ENCODE measurements at places on chromosomes 6 and 20. TPM values are rescaled to one million over a fixed set of nuclear protein-coding genes. Genes with fewer than 3 reads are reported as not detected.

- H3K27me3 ChIP-seq = no peaks in the 10 kb centered on the region
- DNase-seq = no peak
- no peak overlapping the region for H3K27ac ChIP-seq
- H3K4me3 ChIP-seq = no peak overlapping the region
Measured at GRCh38 chr20:17752459-17752858, 52.7 kb downstream of the BANF2 start.

GRCh38 chr6:150176152-150176551 is 33.3 kb downstream of the PPP1R14C start:
- H3K27ac ChIP-seq = no peak overlapping the region
- DNase-seq = no peak
- H3K4me3 ChIP-seq = no peak overlapping the region
- H3K4me1 ChIP-seq = peaks cover 3% of the 10 kb centered on the region
- H3K27me3 ChIP-seq = no peaks in the 10 kb centered on the region

DNA sequence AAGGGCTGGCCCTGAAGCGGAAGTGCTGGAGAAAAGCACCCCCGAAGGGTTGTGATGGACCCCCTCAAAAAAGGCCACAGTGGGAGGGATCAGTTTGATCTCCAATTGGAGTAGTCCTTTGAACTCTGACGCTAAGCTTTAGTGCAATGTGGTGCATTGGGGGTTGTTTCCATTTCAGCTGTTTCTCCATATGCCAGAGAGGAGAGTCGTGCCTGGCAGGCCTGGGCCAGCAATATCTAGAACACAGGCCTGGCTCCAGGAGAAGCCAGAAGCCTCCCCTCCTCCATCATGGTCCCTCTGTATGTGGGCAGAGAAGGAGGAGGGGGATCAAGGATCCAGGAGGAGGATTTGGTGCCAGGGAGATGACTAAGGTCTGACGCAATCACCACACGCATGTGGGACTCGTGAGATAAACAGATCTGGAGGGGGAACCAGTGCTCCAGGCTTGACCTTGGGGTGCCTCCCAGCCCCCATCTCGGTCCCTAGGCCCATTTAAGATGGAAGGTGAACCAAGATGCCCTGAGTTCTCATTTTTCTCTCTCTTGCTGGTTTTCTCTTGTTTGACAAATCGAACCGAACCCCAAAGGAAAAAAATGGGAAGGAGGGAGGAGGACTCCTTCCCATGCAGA is 517.4 kb upstream of the JARID2 start:
- H3K27me3 ChIP-seq = no peaks in the 10 kb centered on the region
- H3K27ac ChIP-seq = peak overlapping the region; percentile 83
- H3K4me1 ChIP-seq = peaks cover 35% of the 10 kb centered on the region
- no peak overlapping the region for H3K4me3 ChIP-seq
- DNase-seq = no peak
- no peaks in the 10 kb centered on the region for H3K36me3 ChIP-seq

DNA sequence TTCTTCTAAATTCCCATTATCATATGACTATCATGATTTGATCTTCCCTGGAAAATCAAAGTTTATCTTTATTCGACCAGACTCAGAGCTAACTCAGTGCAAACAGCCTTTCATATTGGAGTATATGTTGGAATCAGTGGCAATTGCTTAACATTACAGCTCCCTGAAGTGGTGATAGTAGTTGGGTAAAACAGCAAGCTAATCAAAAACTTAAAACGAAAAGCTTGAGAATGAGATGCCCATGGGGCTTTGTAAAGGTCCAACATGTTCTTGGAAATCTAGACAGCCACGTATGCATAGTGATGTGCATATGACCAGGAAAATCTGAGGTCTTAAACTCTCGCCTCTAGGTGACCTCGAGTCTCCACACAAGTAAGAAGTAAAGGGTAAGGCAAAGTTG is 437.6 kb downstream of the KIF16B start:
- DNase-seq = no peak
- no peak overlapping the region for H3K27ac ChIP-seq

GRCh38 chr6:56927538-56928453 is 27.1 kb upstream of the BEND6 start:
- no peak overlapping the region for H3K4me3 ChIP-seq
- no peaks in the 10 kb centered on the region for H3K4me1 ChIP-seq
- DNase-seq = no peak
- no peaks in the 10 kb centered on the region for H3K36me3 ChIP-seq

DNA sequence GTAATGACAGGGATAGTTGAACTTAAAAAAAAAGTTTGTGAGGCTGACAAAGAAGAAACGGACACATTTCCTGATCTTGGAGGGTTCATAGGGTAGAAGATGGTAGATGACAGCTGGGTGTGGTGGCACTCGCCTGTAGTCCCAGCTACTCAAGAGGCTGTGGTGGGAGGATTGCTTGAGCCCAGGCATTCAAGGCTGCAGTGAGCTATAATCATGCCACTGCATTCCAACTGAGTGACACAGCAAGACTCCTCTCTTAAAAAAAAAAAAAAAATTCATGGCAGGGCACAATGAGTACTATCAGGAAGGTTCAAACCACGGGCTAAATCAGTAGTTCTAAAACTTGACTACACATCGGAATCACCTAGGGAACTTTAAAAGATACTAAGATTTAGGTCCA is 2.0 kb upstream of the MICA start:
- peak overlapping the region; percentile 80 for H3K4me3 ChIP-seq
- H3K4me1 ChIP-seq = peaks cover 56% of the 10 kb centered on the region
- no peaks in the 10 kb centered on the region for H3K36me3 ChIP-seq
- H3K27ac ChIP-seq = peak overlapping the region; percentile 81
- DNase-seq = no peak

DNA sequence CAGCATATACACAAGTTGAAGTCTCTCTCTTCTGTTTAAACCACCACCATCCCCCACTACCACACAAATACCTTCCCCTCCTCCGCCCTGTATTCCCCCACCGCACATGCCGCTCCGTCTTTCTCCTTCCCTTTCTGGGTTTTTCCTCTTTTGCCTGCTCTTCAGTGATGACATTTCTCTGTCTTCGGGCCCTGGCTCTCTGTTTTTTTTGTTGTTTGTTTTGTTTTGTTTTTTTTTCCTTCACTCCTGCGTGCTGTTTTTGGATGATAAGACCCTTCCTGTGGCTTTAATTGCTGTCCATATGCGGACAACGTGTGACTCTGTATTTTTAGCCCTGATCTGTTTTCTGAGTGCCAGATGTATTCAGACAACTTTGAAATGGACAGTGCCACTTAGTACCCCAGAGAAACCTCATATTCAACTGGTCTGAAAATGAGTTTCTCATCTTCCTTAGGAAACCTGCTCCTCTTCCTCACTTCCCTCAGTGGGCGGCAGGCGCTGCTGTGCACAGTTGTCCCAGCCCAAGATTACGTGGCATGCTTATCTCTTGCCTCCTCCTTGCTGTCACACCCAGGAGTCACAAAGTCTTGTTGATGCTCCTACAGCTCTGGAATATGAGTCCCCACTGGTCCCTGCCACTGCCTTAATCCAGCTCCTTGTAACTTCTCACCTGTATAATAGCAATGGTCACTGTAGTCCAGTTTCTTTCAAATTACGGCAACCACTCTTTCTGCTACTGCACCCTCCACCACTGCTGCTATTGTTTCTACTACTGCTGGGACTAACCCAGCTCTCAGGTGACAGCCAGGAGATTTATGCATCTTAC is 8.2 kb downstream of the PPP1R14C start:
- H3K4me1 ChIP-seq = peaks cover 3% of the 10 kb centered on the region
- no peaks in the 10 kb centered on the region for H3K36me3 ChIP-seq
- H3K4me3 ChIP-seq = no peak overlapping the region
- peaks cover 12% of the 10 kb centered on the region for H3K27me3 ChIP-seq

DNA sequence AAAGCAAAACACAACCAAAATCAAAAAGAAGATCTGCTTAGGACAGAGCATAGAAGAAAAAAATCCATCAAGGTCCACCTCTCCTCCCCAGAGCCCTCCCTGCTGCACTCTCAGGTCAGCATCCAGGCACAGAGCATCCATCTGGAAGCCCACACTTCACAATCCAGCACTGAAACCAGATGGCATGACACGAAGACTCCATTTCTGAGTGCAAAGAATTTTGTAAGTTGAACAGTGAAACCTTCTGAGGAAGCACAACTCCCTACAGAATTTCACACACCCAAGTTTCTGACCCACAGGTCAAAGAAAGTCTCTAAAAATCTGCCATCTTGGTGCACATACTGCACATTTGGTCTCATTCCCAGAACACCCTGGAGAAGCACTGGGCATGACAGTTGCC is 128.8 kb upstream of the STXBP5 start:
- no peak overlapping the region for H3K4me3 ChIP-seq
- DNase-seq = no peak
- no peaks in the 10 kb centered on the region for H3K36me3 ChIP-seq
- no peaks in the 10 kb centered on the region for H3K27me3 ChIP-seq

GRCh38 chr20:61483336-61484067 is 231.4 kb downstream of the CDH4 start:
- no peak for DNase-seq
- H3K4me3 ChIP-seq = no peak overlapping the region
- H3K36me3 ChIP-seq = no peaks in the 10 kb centered on the region
- no peak overlapping the region for H3K27ac ChIP-seq

GRCh38 chr20:14764511-14765369 is 427.3 kb upstream of the FLRT3 start:
- H3K4me1 ChIP-seq = no peaks in the 10 kb centered on the region
- no peak overlapping the region for H3K4me3 ChIP-seq
- no peaks in the 10 kb centered on the region for H3K36me3 ChIP-seq
- no peaks in the 10 kb centered on the region for H3K27me3 ChIP-seq

- no peaks in the 10 kb centered on the region for H3K27me3 ChIP-seq
- no peak for DNase-seq
- H3K27ac ChIP-seq = no peak overlapping the region
- no peak overlapping the region for H3K4me3 ChIP-seq
- peaks cover 48% of the 10 kb centered on the region for H3K36me3 ChIP-seq
- H3K4me1 ChIP-seq = no peaks in the 10 kb centered on the region
Measured at GRCh38 chr6:142773324-142773723, 171.7 kb downstream of the HIVEP2 start.

GRCh38 chr6:118656847-118657451 is 5.6 kb upstream of the CEP85L start:
- DNase-seq = peak; percentile 67
- H3K27me3 ChIP-seq = no peaks in the 10 kb centered on the region
- no peak overlapping the region for H3K4me3 ChIP-seq
- peaks cover 13% of the 10 kb centered on the region for H3K4me1 ChIP-seq

DNA sequence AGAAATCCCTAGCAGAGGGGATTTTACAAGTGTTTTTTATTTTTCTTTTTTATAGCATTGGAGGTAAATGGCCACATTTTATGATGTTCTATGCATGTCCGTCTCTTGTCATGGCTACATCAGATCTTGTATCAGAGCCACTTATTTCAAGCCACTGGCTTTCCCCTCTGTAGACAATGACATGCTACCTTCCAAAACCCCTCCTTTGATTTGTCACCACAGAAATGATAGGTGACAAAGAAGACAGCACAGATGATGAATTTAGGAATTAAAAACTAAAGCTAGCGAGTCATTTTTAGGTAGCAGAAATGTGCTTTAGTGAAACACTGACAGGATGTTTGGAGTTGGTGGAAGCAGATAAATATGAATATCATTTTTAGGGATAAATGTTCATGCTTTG is 20.8 kb downstream of the PLCB1 start:
- H3K4me3 ChIP-seq = no peak overlapping the region
- DNase-seq = no peak
- peaks cover 29% of the 10 kb centered on the region for H3K4me1 ChIP-seq
- H3K27ac ChIP-seq = peak overlapping the region; percentile 43
- no peaks in the 10 kb centered on the region for H3K36me3 ChIP-seq

- peak; percentile 51 for DNase-seq
- no peak overlapping the region for H3K4me3 ChIP-seq
- H3K27ac ChIP-seq = no peak overlapping the region
- H3K36me3 ChIP-seq = no peaks in the 10 kb centered on the region
Measured at GRCh38 chr6:11711003-11711983, 67.3 kb downstream of the ADTRP start.

DNA sequence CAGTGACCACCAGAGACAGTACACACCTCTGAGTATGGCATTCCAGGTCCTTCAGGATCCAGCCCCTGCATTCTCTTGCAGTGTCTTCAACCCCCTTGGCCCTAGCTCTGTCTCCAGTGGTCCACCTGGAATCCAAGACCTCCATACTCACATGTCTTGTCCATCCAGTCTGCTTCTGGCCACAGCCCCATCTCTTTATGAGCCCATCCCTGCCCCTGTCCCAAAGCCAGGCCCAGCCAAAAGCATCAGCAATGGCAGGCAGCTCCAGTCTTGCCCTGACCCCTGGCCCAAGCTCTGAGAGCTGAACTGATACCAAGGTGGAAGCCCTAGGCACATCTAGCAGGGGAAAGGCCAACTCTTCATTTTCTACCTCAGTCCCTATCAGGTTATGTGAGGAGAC is 119.6 kb upstream of the PTPRT start:
- no peak overlapping the region for H3K4me3 ChIP-seq
- H3K4me1 ChIP-seq = no peaks in the 10 kb centered on the region
- DNase-seq = no peak
- H3K27ac ChIP-seq = no peak overlapping the region
- H3K27me3 ChIP-seq = no peaks in the 10 kb centered on the region
- no peaks in the 10 kb centered on the region for H3K36me3 ChIP-seq

DNA sequence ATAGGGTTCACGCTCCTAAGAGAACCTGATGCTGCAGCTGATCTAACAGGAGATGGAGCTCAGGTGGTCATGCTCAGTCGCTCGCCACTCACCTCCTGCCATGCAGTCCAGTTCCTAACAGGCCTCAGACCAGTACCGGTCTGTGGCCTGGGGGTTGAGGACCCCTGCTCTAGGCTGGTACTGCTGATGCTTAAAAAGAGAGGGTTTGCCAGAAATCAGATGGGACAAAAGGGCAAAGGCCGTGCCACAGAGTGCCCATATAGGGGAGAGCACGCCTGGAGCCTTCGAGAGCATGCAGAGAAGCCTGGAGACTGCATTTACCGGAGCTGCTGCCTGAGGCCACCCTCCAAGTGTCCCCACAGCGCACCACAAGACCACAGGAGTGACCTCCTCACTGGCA is 75.5 kb downstream of the PTPN1 start:
- no peaks in the 10 kb centered on the region for H3K4me1 ChIP-seq
- no peaks in the 10 kb centered on the region for H3K27me3 ChIP-seq
- H3K36me3 ChIP-seq = peaks cover 56% of the 10 kb centered on the region
- no peak overlapping the region for H3K4me3 ChIP-seq
- H3K27ac ChIP-seq = no peak overlapping the region

DNA sequence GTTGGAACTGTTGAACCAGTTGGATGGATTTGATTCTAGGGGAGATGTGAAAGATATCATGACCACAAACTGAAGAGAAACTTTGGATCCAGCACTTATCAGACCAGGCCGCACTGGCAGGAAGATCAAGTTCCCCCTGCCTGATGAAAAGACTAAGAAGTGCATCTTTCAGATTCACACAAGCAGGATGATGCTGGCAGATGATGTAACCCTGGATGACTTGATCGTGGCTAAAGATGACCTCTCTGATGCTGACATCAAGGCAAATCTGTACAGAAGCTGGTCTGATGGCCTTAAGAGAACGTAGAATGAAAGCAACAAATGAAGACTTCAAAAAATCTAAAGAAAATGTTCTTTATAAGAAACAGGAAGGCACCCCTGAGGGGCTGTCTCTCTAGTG is 72.8 kb upstream of the CDYL start:
- no peaks in the 10 kb centered on the region for H3K4me1 ChIP-seq
- H3K4me3 ChIP-seq = no peak overlapping the region
- H3K36me3 ChIP-seq = no peaks in the 10 kb centered on the region
- no peak for DNase-seq

GRCh38 chr6:158808941-158809678 is 10.1 kb downstream of the EZR start:
- no peak for DNase-seq
- H3K36me3 ChIP-seq = peaks cover 21% of the 10 kb centered on the region
- H3K27me3 ChIP-seq = no peaks in the 10 kb centered on the region

The TTBK1 gene
- not detected for total RNA-seq

The C6orf132 gene
- 0.05 TPM for total RNA-seq

The SLC13A3 gene
- total RNA-seq = 0.63 TPM

The KHDC1L gene
- total RNA-seq = 0.45 TPM

The MRPL18 gene
- 22.3 TPM for total RNA-seq

The WFDC2 gene
- not detected for total RNA-seq

The SLC17A1 gene
- total RNA-seq = 0.71 TPM

The PLEKHG1 gene
- 0.29 TPM for total RNA-seq

The C6orf163 gene
- 1.8 TPM for total RNA-seq

Measured in natural killer cell (primary cell).